Renal cortex interstitium (tissue), 15 donors: ENCODE measurements at places on chromosomes 1 and 21.

DNA sequence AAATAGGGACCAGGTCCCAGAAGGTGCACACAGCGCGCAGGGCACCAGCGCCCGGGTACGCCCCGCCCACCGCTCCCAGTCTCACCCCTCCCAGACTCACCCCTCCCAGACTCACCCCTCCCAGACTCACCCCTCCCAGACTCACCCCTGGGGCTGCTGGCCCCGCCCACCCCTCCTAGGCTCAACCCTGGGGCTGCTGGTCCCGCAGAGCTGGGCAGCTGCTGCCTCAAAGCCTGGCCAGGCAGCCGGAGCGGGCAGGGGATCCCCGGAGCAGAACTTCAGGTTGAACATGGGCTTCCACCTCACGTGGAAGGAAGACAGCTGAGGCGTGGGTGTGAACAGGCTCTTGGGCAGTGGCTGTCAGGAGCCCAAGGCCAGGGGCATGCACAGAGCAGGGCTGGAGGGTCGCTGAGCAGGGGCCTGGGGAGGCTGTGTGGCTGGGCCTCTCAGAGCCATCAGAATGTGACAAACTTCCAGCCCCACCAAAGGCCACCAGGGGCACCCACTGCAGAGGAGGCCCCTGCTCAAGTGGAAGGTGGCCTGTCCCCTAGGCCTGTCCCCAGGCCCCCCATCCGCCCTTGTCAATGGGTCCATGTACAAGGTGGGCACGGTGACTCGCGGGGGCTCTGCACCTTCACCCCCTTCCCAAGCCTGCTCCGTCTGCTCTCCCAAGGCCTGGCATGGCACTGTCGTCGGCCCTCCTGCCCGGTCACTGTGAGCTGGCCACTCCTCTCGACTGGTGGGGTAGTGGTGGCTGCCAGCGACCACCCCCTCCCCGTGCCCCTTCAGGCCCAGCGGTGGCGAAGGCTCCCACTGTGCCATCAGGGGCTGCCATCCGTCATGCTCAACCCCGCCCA lies 20.4 kb upstream of the SUMO3 start:
- DNase-seq = no peak

- DNase-seq = no peak
Observed at GRCh38 chr1:165539306-165539705, 4.5 kb upstream of the LRRC52 start.

DNA sequence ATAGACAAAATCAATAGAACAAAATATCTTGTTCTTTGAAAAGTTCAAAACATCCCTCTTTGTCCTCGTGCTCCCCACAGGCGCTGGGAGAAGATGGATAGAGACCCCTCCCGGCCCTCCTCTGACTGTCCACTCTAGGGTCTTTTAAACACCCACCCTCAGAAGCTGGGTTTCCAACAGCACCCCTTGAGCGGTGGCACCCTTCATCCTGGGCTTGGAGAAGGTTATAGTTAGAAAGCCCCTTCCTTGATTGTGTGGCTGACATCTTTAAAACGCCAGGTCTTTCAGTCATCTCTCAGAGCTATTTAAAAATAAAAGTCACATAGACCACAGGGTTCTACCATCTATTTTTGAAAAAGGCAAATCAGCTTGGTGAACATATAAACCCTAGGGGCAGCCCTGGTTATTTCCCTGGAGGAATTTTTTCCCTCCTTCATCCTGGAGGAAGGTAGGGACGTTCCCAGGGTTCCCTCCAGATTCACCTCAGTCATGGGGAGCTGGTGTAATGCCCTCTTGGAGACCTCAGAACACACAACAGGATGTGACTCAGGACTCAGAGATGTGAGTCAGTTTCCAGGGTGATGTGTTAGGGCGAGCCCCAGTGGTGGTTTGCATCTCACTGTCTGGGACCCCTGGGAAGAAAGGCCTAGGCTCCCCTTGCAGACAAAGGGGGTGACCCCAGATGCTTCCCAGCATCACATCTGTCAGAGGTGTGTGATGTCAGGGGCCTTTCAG lies 138.5 kb downstream of the CLIC6 start:
- no peak for DNase-seq

DNA sequence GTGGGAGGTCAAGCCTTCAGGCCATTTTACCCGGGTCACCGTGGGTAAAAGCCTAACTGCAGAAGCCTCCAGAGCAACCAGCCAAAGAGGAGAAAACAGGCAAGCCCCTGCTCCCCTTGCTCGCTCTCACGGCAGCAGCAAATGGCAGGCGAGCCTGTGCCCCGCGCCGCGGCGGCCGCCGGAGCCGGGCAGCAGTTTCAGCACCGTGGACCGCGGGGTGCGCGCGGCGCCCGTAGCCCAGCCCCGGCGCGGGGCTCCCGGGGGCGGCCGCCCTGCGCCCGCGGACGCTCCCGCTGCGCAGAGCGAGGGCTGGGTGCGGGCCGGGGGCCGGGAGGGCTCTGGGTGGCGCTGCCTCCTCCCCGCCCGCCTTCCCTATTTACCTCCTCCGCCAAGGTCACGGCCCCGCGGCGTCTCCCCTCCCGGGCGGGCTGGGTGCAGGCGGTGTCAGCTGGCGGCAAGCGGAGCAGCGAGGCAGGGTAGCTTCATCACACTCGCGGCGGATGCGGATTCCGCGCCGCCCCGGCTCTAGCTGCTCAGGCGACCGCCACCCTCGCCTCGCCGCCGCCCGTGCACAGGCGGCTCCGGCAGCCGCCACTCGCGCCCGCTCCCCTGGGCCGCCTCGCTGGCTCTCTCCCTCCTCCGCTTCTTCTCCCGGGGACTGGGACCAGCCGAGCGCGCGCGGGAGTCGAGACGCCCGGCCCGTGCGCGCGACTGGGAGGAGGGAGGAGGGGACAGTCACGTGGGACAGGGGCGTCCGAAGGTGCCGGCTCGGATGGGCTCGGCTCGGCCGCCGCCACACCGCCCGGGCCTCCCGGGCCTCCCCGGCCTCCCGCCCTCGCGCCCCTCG lies at the start of gene RGS7:
TSS of gene RGS7 (minus strand) at position 687 of the 847 bp plus-strand sequence.
- peak; percentile 78 for DNase-seq

DNA sequence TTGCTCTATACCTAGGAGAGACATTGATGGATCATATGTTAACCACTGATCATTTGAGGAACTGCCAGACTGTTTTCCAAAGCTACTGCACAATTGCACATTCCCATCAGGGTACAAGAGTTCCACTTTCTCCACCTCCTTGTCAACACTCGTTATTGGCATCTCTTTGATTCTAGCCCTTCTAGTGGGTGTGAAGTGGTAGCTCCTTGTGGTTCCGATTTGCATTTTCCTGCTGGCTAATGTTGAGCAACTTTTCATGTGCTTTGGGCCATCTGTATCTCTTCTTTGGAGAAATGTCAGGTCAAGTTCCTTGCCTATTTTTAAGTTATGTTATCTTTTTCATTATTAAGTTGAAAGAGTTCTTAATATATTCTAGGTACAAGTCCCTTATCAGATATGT lies 90.1 kb downstream of the DMRTB1 start:
- no peak for DNase-seq

DNA sequence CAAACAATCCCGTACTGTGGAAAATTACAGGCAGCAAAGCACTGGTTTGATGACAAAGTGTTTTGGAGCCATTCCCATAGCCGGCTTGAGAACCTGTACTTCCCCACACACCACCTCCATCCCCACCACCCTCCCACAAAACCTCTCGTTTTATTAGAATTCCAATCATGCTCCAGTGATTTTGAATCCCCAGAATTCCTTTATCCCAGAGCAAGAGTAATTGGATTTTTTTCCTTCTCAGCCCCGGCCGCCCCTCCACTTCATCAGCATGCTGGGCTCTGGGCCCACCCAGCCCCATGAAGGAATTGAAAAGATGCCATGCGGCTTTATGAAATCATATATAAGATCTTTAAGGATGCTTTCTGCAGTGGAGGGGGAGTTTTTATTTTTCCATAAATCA lies 136.6 kb downstream of the OMA1 start:
- no peak for DNase-seq

- DNase-seq = no peak
Observed at GRCh38 chr1:151485685-151486255, 25.4 kb upstream of the CGN start.

DNA sequence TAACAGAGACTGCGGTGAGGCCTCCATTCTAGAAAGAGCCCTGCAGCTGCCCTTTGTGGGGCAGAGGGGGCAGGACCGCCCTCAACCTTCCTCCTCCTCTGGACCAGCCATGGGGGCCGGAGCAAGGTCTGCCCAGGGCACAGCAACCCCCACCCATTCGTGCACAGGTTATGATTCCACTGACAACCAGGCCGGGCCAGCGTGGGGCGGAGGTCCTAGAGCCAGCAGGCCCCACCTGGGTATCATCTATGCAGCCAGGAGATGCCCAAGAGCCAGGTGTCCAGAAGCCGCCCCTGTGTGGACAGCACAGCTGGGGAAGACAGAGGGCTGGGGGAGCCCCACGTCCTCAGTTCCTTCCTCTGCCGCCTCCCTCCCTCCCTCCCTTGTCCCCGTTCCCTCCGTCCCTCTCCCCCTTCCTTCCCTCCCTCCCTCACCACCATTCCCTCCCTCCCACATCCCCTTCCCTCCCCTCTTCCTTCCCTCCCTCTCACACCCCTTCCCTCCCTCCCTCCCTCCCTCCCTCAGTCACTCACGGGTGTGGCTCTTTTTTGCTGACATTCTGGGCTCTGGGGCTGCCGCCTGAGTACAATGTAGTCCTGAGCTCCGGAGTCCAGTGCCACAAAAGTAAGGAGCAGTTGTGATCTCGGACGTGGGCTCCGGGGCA lies 12.3 kb downstream of the RNF223 start:
- no peak for DNase-seq

DNA sequence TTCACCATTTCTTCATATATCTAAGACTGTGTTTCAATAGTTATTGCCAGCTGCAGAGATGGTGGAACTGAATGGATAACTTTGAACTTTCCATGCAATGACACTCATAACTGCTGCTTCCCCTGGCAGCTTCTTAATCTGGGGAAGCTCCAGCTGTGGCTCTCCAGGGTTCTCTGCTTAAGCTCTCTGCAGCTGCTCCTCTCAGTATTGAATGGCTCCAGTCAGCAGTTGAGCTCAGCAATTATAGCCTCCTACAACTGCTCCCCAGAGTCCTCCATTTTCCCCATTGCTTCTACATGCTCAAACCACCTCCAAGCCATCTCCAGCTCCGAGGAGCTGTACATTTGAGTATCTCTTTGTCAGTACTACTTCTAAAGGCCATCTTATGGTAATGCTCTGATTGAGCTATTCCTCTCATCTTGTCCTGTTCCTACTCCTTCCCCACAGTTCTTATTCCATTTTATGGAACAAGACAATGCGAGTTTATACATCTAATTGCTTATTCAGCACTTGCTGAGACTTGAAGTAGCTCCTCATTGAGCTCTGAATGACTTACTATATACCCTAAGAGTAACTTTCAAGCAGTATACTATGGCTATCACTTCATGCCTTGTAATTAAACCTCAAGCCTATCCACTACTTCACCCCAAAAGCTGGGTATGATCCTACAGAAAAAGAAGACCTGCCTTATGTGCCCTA lies 362.4 kb downstream of the NEGR1 start:
- DNase-seq = no peak

- DNase-seq = no peak
Observed at GRCh38 chr1:219236933-219237610, 63.4 kb downstream of the LYPLAL1 start.

DNA sequence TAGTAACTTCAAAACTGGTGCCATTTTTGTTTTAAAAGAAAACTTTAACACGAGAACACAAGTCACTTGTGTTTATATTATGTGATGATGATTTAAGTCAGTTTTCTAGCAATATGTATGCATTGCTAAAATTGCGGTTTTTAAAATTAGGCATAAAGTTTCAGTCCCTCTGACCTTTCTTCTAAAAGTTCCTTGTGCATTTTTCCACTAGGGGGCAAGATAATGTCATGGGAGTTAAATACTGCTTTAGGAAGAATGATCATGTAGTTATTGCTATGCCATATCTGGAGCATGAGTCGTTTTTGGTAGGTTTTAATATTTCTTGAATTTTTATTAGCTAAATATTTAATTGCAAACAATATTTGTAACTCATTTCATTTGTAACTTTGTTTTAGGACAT lies 10.7 kb downstream of the CDC7 start:
- no peak for DNase-seq

DNA sequence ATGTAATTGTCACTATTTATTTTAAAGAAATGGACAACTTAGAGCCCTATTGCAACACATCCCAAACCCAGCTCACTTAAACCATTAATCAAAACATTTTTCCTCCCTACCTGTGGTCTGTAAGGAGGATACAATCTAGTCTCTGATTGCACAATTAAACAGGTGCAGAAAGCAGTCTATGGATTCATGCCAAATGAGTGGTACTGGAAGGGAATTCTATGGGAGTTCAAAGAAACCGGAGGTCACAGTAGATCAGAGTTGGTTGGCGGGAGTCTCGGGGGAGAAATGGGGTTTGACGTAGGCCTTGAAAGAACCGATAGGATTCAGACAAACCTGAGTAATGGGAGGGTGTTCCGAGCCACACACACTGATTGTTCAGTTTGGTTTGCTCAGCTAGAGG lies 314.9 kb downstream of the KIF26B start:
- no peak for DNase-seq

DNA sequence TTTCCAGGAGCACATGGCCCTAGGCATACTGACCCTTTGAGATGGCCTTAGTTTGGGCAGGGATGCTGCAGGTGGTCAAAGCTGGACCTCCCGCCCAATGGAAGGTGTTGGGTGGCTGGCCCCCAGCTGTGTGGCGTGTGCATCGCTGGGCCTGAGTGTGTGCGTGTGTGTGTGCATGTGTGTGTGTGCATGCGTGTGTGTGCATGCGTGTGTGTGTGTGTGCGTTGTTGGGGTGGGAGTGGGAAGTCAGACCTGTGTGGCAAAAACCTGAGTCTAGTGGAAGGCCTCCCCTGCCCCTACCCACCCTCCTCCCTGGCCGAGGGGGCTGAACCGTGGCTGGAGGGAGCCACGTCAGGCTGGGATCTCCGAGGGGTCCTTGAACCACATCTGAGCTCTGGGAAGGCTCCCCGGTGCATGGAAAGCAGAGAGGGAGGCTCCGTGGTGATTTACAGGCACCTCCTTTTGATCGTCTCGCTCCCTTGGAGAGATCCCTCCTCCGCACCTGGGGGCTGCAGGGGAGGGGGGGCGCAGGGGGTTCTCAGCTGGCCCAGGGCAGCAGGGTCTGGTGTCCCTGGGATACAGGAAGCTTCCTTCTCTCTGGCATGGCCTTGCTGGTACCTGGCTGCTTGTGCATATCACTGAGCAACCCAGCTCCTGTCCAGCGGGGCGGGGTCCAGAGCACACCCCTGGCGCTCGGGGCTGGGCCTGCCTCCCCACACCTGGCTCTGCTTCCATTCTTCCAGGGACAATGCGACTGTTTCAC lies 124.7 kb upstream of the WNT4 start:
- DNase-seq = no peak

- no peak for DNase-seq
Observed at GRCh38 chr1:40879482-40880175, 17.5 kb upstream of the CITED4 start.

DNA sequence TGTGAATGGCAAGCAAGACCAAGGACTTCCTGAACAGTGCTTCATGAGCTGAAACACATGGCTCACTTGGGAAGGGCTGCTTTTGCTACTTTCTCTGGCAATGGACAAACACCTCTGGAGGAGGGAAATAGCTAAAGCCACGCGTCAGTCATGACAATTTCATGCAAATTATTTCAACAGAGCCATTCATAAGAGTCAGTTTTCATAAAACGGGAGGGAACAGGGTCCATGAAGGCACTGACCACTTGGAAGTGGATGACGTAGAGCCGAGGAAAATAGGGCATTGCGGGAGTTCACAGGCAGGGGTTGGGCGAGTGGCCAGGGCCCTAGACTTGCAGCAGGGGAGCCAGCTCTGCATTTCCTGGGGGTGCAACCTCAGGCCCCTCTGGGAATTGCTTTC lies 43.9 kb downstream of the SDC3 start:
- no peak for DNase-seq
